Astrocyte of the spinal cord (primary cell): ENCODE measurements at places on chromosomes 1 and 21.

GRCh38 chr1:37064039-37064438, 29.7 kb upstream of the GRIK3 start:
- no peak for DNase-seq

GRCh38 chr1:29520571-29521437, 284.5 kb downstream of the PTPRU start:
- no peak for DNase-seq

DNA sequence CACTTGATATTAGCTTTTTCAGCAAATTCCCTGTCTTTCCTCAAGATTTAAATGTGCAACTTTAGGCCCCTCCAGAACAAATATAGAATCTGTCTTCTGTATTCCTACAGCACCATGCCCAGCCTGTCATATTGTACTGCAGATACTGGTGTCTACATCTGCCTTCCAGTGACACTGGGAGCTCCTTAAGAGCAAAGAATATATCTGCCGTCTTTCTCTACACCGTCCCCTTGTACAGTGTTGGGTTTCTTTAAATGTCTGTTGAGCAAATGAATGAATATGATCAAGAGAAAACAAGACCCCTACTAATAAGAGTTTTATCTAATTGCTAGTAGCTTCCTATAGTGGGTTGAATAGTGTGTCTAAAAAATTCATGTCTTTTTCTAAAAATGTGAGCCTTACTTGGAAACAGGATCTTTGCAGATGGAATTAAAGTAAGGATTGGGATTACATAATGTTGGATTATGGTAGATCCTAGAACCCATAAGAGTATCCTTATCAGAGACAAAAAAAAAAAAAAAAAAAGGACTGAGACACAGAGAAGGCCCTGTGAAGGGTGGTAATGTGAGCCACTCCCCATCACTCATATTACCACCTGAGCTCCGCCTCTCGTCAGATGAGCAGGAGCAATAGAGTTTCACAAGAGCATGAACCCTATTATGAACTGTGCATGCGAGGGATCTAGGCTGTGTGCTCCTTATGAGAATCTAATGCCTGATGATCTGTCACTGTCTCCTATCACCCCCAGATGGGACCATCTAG, 128.6 kb downstream of the FAF1 start:
- DNase-seq, result no peak

DNA sequence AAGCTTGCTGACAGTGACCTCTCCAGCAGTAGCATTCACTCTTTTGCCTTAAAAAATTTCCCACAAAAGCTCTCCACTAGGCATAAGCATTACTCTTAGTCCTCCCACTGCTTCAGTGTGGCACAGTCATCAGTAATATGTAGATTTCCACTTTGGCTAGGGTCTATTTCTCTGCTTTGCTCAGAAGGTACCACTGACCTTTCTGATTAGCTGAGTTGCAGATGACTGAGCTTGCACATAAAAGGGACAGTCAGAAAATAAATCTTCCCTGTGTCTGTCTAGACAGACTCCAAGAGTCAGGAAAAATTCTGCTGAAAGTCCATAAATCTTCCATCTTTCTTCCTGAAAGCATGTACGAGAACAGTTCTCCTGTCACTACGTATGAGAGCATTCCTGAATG, 56.6 kb upstream of the APP start:
- DNase-seq, result no peak

DNA sequence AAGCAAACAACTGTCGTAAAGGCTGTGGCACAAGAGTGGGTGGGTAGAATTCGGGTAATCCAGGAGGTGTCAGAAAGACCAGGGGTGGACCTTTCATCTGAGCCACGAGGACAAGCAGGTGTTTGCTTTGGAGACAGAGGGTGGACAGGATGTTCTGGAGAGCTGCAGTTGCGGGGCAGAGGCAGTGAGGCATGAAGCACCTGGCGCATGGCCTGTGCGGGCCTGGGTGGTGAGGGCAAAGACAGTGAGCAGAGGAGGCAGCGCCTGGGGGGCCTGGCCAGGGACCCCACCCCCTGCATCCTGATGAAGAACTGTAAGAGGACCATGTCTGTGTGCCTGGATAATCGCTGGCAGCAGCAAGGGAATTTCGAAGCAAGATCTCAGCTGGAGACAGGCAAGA, 24.9 kb downstream of the KIF26B start:
- DNase-seq, result no peak

DNA sequence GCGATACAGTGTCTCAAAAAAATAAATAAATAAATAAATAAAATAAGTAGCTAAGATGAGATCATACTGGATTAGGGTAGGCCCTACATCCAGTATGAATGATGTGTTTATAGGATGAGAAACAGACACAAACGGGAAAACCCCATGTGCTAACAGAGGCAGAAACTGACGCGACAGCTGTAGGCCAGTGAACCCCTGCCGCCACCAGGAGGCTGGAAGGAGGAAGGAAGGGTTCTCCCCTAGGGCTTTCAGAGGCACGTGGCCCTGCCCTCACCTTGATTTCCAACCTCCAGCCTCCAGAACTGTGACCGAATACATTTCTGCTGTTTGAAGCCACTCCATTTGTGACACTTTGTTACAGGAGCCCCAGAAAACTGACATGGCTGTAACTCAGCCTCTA, 38.5 kb downstream of the CHD5 start:
- DNase-seq, result no peak

GRCh38 chr1:183404476-183404875, 13.7 kb downstream of the NMNAT2 start:
- DNase-seq, result no peak

GRCh38 chr1:26697978-26698849, 2.4 kb downstream of the ARID1A start:
- peak; percentile 95 for DNase-seq

DNA sequence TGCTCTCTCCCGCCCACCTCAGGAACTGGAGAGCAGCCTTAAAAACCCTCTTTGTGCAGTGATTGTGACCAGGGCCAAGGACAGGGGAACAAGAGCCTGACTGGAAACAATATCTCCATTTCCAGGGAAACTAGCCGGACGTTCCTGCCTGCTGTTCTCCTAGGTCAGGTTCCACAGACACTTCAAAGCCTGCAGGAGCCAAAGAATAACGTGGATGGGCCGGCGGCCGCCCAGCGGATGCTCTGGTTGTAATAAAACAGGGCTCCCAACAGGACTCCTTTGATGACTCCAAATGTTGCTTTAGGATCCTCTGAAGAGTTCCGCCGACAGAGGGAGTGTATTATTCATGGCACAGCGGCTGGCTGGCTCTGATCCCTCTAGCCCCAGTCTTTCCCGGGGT, 162.2 kb downstream of the PLXNA2 start:
- DNase-seq, result peak; percentile 49

DNA sequence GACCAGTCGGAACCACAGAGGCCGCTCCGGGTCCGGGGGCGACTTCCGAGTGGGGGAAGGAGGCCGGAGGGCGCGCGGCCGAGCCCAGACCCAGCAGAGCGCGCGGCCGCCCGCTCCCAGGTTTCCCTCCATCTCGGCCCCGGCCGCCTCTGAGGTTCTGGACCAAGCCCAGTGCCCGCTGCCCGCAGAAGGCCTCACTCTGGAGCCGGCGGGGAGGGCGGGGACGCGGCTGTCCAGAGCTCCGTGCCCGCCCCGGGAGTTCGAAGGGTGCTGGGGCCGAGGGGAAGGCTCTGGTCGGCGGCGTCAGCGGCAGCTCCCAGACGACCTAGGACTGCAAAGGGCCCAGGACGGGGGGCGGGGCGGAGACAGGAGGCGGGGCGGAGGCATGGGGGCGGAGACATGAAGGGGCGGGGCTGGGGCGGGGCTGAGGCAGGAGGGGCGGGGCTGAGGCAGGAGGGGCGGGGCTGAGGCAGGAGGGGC, 48.0 kb upstream of the SLC19A1 start:
- DNase-seq, result peak; percentile 53

DNA sequence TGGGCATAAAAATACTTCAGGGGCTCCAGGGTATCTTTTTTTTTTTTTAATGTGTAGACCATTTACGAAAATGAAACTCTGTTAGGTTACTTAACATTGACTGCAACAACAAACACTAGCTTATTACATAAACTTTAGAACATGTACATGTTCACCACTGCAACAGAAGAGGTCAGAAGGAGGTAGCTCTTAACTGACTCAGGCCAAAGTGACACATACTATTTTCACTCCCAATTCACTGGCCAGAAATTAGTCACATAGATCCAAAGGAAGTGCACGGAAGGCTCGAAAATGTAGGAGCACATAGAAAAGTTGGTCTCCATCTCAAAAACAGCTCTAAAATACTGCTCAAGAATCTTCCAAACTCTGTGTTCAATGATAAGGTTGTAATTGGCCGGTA, 107.2 kb downstream of the AKT3 start:
- peak; percentile 79 for DNase-seq

DNA sequence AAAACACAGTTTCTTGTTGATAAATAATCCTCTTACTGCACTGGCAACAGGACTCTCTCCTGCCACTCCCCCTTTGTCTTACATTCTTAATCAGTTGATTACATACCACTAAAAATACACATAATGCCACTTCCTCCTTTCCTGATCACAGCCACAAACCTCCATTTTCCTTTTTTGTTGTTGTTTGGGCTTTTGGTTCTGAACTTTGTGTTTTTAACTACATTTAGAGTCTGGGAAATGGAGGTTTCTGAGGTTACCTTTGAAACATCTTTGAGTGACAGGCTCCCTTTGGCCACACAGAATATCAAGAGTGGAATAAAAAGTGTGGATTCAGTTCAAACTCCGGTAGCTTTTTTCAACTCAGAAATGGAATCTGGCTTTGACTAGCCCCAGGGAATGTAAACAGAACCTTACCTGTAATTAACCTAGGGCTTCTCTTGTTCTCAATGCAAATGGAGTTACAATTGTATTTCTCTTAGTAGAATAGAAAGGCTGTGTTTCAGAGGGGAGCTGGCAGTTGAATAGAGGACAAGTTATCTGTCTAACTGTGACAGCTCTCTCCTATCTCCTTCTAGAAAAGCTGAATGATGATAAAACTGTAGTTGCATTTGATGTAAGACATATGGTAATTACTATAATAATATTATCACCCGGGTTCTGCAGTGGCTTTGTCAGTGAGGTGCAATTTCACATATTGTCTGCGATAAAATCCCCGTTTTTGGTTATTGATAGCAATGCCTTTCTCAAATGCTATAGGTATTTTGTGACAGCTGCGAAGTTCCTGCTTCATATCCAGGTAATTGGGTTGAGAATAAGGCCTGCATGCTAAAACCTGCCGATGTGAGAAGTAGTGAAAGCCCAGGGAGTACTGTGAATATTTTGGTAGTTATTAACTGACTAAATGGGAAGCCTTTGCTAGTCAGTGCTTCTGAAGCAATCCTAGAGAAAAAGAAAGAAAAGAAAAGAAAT, 66.9 kb downstream of the ST6GALNAC5 start:
- DNase-seq, result no peak
